Stimulated activated CD8-positive, alpha-beta memory T cell treated with anti-CD3 and anti-CD28 coated beads, Interleukin-12 subunit alpha, Interleukin-12 subunit beta, amount 100 ng/mL, for 4 hours (primary cell): ENCODE measurements at places on chromosomes 6 and 20.

- no peak for DNase-seq
These were observed 423.6 kb downstream of the BCKDHB start for GRCh38 chr6:80530103-80530502.

GRCh38 chr20:10172998-10173655 lies 45.5 kb upstream of the SNAP25 start:
- no peak for DNase-seq

GRCh38 chr20:45920462-45921336 lies 8.7 kb upstream of the PLTP start:
- no peak for DNase-seq

GRCh38 chr6:15389765-15390723 lies 144.2 kb downstream of the JARID2 start:
- DNase-seq, result no peak

DNA sequence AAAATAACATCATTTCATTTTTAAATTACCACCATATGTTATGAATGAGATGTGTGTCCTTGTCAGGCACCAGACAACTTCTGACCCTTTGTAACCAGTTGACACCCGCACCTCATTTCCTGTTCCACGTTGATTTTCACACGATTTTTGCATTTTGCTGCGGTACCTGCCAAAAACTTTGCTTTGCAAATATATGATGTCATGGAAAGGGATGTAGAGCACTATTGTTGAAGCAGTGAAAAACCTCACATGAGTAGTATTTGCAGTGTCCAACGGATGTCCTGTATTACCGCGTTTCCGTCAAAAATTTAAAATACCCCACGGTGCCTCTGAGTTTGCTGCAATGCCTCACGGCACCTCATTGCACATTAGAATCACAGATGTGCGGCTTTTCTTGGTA lies 115.6 kb downstream of the MTHFD1L start:
- DNase-seq, result no peak

GRCh38 chr6:136751522-136751956 lies 40.7 kb downstream of the MAP3K5 start:
- DNase-seq, result no peak

DNA sequence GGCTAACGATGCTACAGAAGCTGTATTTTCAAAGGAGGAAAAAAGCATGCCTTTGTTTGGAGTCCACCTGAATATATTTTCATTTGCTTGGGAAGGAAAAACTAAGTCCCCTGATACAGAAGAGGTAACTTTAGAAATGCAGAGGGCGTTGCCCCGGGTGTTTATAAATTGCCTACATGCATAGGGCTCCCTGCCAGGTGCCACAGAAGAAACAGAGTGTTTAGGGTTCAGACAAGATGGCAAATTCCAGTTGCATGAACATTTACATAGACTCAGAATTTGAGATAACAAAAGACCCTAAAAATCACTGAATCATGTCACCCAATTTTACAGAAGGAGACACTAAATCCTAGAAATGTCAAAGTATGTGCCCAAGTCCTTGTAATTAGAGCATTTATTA lies 19.9 kb downstream of the RIN2 start:
- DNase-seq, result no peak

DNA sequence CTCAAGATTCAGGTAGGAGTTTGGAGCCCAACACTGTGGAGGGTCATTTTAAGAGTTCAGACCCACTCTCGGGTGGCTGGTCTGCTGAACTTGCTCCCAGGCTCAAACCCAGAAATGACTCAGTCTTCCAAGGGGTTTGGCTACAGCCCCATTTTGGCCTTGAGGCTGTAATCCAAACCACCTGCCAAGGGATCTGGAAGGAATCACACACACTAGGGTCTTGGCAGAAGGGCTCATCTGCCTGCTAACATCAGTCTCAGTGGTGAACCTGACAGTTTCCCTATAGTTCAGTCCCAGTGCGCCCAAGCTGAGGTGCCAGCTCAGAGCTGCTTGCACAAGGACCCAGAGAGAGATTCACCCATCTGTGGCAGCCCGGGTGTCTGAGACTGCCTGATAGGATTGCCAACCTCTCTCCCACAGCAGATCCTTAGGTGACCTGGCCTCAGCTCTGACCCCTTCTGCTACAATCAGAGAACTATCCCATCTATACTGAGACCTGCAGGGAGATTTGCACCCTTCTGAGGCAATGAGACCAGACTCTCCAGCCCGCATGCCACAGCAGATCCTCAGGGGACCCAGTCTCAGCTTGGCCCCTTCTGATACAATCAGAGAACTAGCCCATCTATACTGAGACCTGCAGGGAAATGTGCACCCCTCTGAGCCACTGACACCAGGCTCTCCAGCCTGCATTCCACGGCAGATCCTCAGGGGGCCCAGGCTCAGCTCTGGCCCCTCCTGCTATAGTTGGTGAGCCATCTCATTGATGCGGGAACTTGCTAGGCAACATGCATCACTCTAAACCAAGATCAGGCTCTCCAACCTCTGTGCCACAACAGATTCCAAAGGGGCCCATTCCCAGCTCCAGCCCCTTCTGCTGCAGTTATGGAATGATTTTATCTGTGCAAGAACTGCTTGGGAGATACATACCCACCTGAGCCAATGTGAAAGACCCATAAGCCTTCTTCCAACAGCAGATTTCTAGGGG lies 48.2 kb downstream of the THBS2 start:
- no peak for DNase-seq

DNA sequence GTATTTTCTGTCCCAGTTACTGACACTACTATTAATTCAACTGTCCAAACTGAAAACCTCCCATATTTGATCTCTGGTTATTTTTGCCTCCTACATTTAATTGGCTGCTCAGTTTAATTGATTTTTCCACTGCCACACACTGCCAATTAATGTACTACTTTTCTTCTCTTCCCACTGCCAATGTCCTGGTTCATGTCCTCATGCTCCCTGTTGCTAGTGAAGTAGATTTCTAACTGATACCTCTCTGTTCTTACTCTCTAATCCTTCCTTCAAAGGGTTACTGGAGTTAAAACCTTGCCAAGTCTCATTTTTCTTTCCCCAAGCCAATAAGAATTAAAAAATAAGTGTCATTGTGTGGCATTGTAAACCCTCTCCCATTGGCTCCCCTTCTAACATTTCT lies 440.6 kb upstream of the JAG1 start:
- DNase-seq, result no peak

- no peak for DNase-seq
These were observed 39.6 kb downstream of the ESR1 start for GRCh38 chr6:151847064-151847463.

DNA sequence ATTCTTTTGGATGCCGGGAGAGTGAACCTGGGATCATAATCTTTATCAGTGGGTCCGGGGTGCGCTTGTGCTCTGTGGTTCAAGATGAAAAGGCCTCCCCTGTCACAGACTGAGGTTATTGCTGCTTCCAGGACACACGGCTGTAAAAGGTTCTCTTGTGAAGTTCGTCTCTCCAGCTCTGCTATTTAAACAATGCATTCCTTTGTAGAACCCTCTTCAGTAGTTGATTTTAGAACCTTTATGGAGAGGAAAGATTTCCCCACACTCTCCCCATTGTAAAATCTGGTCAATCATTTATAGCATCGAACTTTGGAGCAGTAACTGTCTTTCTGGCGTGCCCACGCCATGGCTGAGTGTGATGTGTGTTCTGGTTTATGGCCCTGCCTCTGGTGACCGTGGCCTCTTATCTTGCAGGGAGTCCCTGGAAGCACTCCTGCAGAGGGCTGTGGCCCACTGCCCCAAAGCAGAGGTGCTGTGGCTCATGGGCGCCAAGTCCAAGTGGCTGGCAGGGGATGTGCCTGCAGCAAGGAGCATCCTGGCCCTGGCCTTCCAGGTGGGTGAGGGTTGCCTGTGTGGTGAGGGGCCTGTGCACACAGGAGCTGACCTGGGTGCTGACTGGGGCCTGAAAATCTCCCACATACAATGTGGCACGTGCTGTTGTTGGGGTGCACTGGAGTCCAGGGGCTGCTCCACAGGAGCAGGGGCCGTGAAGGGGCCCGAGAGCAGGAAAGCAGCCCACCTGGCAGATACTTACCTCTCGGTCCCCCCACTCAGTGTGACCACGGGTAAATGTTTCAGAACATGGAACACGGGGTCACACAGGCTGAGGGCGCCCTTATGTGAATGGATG lies 11.6 kb upstream of the C20orf204 start:
- DNase-seq, result no peak
